Sigmoid colon (tissue), 7 donors: ENCODE measurements at places on chromosomes 2 and 18. TPM values are rescaled to one million over a fixed set of nuclear protein-coding genes. Genes with fewer than 3 reads are reported as not detected.
A peak's percentile ranks its signal among the peaks of the same experiment; 100 is the strongest.

- no peak for DNase-seq
These were observed 5.6 kb upstream of the SERPINB11 start for GRCh38 chr18:63697097-63697660.

GRCh38 chr2:68377137-68377780 is 12.2 kb downstream of the PLEK start:
- no peak for DNase-seq

- DNase-seq: peak; percentile 33
These were observed 21.0 kb downstream of the MROH2A start for GRCh38 chr2:233799087-233799665.

- DNase-seq: no peak
These were observed 116.1 kb downstream of the CYP26B1 start for GRCh38 chr2:72031346-72032110.

DNA sequence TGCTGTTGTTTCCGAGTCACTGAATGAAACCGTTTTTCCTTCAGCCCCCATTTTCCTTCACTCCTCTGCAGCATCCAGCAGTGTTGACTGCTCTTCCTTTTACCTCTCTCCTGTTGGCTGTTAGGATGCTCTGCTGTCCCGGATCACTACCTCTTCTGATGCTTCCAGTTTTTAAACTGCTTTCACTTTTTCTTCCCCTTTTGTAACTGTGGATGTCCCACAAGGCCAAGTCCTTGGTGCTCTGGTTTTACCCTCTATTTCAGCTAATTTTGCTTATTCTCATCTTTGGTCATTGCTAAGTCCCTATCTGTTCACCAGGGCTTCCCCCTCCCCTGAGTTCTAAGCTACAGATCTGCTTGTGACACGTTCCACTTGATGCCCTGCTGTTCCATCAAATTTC is 39.4 kb upstream of the MAP4K3 start:
- DNase-seq: no peak

The HOXD13 gene
- 2.4 TPM for polyA plus RNA-seq
